GM19239 (cell line): ENCODE measurements at places on chromosomes 4 and X.
A peak's percentile ranks its signal among the peaks of the same experiment; 100 is the strongest.

- DNase-seq, result no peak
Observed at GRCh38 chr4:94635177-94635576, 122.6 kb upstream of the BMPR1B start.

DNA sequence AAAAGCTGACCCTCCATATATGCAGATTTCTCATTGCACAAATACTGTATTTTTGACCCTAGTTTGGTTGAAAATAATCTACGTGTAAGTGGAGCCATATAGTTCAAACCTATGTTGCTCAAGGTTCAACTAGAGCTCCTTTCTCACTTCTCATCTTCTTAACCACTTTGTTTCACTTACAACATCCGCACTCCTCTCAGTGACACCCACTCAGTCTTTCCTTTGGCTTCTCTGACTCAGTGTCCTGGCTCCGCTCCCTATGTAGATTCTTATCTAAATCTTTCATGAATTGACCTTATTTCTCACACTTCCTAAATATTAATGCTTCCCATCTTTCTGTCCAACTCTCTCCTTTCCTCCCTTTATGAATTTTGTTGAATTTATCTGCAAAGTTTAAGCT is 32.9 kb upstream of the DKK2 start:
- no peak for DNase-seq

- DNase-seq, result no peak
Observed at GRCh38 chrX:100584611-100585010, at the start of gene TNMD. Gene TNMD (plus strand): TSS chrX:100584936. CDS start chrX:100585019, 83 bp downstream.

DNA sequence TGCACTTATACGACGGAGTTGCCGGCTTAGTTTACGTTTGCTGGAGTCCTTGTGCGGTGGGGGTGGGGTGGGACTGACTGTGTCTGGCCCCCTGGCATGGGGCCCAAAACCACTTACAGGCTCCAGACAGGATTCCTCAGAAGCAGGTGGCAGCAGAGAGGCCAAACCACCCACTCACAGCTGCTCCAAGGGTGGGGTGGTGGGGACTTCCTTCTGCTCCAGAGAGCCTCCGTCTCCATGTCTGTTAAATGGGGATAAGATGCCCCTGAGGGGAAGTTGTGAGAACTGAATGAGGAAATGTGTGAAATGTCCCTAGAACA is 36.7 kb downstream of the PSAPL1 start:
- no peak for DNase-seq

DNA sequence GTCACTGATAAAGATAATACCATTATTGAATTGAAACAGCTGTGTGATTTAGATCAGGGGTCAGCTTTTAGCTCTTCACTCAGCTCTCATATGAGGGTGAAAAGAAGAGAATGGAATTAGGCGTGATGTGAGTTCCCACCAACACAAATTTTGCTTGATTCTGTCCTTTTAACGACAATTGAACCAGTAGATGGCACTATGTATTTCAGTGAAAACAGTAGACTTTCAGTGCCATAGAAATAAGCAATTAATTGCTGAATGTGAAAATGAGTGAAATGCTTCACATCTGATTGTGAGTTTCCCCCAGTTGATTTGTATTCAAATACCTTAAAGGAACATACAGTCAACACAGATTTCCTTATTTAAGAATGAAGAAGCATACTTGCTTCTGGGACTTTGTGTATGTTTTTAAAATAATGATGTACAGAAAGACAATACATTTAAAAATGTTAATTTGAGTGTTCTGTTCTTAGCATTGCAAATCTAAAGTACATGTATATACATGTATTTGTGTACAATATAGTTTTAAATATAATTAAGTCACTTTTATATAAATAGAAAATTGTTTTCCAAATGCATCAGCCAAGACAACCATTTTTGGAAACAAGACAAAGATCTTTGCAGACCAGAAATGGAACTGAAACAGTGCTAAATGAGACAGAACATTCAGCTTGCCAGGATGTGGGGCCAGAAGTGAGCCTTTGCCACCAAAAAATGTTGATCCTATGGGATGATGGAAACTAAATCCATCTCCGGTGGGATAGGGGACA is 178.8 kb downstream of the SNCA start:
- no peak for DNase-seq

- no peak for DNase-seq
Observed at GRCh38 chrX:9804444-9804843, 18.2 kb downstream of the SHROOM2 start.

DNA sequence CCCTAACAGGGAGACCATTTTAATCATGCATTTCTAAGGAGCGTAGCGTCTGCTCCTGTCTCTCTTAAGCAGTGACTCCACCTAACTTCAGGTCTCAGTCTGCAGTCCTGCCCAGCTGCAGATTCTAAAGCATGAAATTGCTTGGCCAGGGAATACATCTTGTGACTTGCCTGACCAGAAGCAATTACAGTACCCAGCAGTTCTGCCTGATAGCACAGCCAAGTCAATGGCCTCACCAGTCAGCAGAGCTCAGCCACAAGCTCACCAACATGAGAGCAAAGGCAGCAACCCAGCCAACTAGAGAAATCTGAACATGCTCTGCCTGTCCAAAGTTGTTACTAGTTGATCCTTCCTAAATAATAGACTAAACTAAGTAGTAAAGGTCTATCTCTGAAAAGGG is 2011.9 kb upstream of the PCDH10 start:
- DNase-seq, result no peak

GRCh38 chr4:106186201-106186600 is 129.8 kb downstream of the TBCK start:
- no peak for DNase-seq

DNA sequence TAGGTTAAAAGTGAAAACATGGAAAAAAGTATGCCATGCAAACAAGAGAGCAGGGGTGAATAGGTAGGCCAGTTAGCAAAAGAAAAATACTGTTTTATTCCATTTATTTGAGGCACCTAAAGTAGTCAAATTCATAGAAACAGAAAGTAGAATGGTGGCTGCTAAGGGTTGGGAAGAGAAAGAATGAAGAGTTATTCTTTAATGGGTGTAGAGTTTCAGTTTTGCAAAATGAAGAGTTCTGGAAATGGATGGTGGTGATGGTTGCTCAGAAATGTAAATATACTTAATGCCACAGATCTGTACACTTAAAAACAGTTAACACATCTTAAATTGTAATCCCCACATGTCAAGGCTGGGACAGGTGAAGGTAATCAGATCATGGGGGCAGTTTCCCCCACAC is 29.7 kb downstream of the PARM1 start:
- DNase-seq, result no peak

- no peak for DNase-seq
Observed at GRCh38 chrX:153766098-153766817, 2.2 kb downstream of the PLXNB3 start.

- DNase-seq, result no peak
Observed at GRCh38 chrX:51876441-51876840, 17.0 kb upstream of the MAGED1 start.

GRCh38 chr4:39061457-39061856 is 575 bp upstream of the KLHL5 start:
- DNase-seq, result no peak

DNA sequence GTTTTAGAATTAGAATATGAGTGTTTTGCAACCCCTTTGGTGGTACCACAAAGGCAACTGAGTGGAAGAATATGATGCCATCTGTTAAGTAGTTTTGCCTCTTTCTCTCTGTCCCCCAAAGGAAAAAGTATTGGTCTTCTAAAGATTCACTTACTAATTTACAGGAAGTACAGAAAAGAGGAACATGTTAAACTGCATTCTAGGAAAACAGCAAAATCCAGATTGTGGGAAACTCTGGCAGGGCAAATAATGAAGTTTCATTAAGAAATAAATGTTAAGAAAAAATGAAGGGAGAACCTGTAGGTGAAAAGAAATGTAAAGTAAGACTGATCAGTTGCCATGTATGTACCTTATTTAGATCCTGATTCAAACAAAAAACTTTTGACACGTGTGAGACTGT is 39.3 kb downstream of the NSUN7 start:
- no peak for DNase-seq

- no peak for DNase-seq
Observed at GRCh38 chr4:156312261-156312847, 358.7 kb upstream of the CTSO start.

GRCh38 chr4:87912164-87913004 is 63.1 kb upstream of the SPP1 start:
- DNase-seq, result no peak

DNA sequence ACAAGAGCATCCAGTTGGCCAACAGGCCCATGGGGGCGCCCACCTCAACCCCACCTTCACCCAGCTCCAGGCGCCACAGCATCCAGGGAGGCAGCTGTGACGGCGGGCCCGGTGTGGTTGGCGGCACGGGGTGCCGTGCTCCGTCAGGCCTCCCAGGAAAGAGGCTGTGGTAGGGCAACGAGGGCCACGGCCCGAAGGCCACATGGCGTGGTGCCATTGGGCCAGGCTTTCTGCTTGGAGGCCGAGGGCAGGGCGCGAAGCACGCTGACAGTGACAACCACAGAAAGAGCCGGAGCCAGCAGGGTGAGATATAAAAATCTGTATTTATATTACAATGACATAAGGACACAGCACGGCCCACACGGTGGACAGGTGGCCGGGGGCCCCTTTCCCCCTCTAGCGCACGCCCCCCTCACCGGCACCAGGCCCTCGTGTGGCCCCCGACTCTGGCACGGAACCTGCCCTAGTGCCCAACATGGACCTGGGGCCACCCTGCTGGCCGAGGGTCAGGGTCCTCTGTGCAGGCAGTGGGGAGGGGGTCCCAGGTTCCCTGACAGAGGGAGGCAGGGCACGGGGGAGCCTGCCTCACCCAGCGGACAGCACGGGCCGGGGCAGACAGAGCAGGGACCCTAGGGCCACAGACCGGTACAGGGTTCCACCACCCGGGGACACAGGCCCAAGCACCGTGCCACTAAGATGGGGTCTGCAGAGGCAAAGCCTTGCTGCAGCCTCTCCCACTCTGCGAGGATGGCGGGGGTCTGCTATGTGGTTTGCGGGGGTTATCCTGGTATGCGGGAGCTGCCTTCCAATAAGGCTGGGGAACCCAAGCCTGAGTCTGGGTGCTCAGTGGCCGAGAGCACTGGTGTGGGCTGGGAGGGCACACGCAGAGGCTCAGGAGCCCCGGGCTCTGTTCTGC is 5.5 kb upstream of the HAUS3 start:
- peak; percentile 10 for DNase-seq

DNA sequence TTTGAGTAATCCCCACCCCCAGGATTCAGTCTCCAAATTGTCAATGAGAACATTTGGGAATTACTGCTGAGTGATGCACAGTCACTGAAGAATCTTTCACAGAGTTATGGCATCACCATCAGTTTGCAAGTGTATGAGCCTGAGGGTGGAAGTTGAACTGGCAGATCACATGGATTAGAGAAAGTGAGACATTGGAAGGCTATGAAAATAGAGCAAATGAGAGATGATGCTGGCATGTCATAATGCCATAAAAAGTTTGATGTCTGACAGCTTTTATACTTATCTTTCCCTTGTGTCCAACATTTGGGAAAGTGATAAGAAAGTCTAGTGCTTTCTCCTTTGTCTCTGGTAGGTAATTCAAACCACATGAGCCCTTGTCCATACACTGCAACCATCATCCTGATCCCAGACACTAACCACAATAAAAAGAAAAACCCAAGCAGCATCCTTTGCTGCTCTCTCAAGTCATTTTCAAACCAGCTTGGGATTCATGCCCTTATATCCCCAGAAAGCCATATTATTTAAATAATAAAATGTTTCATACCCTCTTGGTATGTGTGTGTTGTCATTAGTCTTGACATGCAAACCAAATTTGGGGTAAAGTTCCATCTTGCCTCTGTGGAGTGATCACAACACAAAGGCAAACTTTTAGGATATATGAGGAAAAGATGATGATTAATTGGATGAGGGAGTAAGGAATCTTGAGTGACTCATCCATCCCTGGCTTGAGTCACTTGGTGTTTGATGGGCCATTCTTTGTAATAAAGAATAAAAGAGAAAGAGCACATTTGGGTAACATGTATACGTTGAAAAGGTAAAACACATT is 438.9 kb downstream of the GRXCR1 start:
- DNase-seq, result no peak

DNA sequence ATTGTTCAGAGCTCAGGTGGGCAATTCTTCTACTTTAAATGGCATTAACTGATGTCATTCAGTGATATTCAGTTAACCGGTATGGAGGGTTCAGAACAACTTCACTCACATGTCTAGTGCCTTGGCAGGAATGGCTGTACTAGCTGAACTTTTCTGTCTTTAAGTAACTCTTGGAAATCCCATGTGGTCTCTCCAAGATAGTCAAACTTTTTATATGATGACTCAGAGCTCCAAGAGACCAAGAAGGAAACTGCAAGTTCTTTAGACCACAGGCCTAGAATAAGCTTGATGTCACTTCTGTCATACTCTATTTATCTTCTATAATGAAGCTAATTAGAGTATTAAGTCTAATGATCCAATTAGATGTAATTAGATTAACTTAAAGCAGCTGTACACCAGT is 24.9 kb downstream of the LHFPL1 start:
- no peak for DNase-seq

DNA sequence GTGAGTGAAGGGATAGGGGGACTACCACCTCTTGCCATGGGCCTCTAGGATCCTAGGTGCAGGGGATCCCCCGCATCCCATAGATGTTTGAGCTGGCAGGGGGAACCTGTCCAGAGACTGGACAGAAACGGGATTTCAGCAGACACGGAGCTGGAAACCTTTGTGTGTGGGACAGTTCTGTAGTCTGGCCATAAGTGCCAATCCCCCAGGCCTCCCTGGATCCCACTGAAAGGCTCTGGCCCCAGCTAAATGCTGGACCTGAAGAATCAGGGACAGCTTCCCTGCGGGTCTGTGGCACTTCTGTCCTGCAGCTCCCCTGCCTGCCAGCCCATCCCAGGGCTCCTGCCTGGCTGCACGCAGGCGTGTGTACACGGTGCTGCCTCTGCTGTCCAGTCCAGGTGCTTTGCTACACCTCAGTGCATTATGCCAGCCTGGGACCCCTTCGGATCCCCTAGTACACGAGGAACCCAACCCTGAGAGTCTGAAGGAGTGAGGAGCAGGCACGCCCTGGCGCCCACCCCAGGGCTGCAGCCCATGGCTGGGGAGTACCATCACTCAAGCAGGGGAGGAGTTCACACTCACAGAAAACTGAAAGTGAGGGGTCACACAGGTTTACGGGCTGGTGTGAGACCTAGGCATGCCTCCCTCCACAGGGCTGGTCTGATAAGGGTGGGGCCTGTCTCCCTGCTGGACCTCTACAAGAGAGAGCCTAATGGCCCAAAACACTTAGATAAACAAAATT is 703.0 kb downstream of the ARAP2 start:
- DNase-seq, result no peak

- no peak for DNase-seq
Observed at GRCh38 chr4:112889199-112889598, 160.3 kb upstream of the ANK2 start.

GRCh38 chr4:6692806-6693205 is 872 bp upstream of the S100P start:
- DNase-seq, result no peak
